Testis (tissue), 5 donors: ENCODE measurements at places on chromosomes 1 and 21. TPM values are rescaled to one million over a fixed set of nuclear protein-coding genes. Genes with fewer than 3 reads are reported as not detected.

DNA sequence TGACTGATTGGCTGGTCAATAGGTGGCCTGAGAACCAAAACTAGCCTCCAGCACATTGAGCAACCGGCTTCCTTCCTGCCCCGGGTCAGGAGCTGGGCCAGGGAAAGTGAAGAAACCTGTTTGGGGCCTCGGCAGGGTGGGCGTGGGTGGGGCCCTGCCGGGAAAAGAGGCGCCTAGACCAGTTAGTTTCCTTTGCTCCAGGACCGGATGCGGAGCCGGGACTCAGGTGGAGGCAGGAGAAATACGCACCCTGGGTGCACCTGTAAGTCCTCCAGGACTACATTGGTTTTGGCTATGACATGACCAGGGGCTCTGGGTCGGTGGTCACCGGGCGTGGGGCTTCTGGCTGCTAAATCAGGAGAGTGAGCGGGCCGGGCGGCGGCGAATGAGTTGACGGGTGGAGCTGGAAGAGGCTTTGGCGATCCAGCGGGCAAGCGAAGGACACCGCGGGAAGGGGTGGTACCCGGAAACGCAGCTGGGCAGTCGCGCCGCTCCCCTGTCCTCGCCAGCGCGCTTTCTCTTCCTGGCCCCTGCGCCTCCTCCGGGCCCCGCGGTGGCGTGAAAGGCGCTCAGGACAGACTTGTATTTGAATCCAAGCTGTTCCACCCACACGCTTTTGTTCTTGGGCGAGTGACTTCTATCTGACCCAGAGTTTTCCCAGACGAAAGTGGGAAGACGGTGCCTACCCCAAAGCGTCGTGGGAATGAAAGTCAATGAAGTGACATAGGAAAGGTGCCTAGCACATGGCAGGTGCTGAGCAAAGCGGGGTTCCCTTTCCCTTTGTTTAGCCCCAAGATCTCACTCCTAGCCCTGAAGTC lies 30.6 kb upstream of the JUN start:
- peak; percentile 27 for DNase-seq
- H3K27ac ChIP-seq = peak overlapping the region; percentile 40
- no peaks in the 10 kb centered on the region for H3K36me3 ChIP-seq

LCE2A gene
- not detected for total RNA-seq

PMVK gene
- total RNA-seq = 21.1 TPM

DNA sequence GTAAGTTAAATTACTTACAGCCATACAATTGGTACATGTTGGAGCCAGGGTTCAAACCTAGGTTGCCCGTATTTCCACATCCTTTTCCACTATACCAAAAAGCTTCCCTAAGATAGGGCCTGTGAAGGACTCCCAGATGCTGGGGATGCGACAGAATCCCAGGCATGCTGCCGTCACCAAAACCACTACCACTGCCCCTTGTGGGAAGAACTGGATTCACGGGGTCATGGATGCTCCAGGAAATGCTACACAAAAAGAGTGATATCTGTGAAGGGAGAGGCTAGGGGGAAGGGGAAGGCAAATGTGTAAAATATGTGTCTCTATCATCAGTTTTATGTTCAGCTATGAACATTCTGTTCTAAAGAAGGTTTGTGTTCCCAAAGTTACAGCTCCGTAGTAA lies 133.9 kb upstream of the IVNS1ABP start:
- no peaks in the 10 kb centered on the region for H3K27me3 ChIP-seq
- no peak overlapping the region for H3K4me3 ChIP-seq
- no peak for DNase-seq
- no peak overlapping the region for H3K27ac ChIP-seq
- H3K4me1 ChIP-seq = no peaks in the 10 kb centered on the region

SAMSN1 gene
- 0.71 TPM for total RNA-seq

- no peaks in the 10 kb centered on the region for H3K27me3 ChIP-seq
- H3K36me3 ChIP-seq = no peaks in the 10 kb centered on the region
- H3K27ac ChIP-seq = no peak overlapping the region
- no peaks in the 10 kb centered on the region for H3K4me1 ChIP-seq
Observed at GRCh38 chr21:34553151-34553952, 41.3 kb upstream of the KCNE1 start.

- no peak overlapping the region for H3K27ac ChIP-seq
- no peak overlapping the region for H3K4me3 ChIP-seq
- H3K36me3 ChIP-seq = no peaks in the 10 kb centered on the region
- DNase-seq = no peak
Observed at GRCh38 chr1:221801773-221802516, 60.1 kb upstream of the DUSP10 start.

TIAM1 gene
- total RNA-seq = 51.6 TPM

TTC39A gene
- 121 TPM for total RNA-seq

- no peak overlapping the region for H3K4me3 ChIP-seq
- H3K27ac ChIP-seq = no peak overlapping the region
- H3K36me3 ChIP-seq = no peaks in the 10 kb centered on the region
- H3K4me1 ChIP-seq = no peaks in the 10 kb centered on the region
- DNase-seq = no peak
Observed at GRCh38 chr1:1142844-1143243, 27.0 kb upstream of the C1orf159 start.

DNA sequence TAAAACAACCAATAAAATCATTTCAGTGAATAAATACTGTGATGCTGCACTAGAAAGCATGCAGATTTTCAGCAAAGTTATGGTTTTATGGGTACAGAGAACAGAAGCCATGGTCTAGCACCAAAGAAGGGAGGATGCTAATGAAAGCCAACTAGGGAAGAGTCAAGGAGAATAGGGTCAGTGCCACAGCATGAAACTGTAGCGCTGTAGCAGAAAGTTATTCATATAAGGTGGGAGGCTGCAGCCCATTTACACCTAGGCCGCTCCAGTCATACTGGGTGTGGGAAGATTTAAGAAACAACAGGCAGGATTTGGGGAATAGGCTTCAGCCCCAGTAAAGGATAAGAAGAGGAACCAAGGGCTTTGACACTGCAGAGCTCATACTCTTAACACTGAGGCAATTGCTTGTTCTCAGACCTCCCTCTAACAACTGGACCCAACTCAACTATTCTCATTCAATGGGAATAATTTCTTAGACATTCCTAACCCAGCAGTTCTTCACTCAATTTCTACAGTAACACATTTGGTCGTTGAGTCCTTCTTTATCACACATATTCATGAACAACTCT lies 4.4 kb downstream of the IFI16 start:
- no peak overlapping the region for H3K4me3 ChIP-seq
- no peaks in the 10 kb centered on the region for H3K27me3 ChIP-seq
- no peaks in the 10 kb centered on the region for H3K36me3 ChIP-seq

DNA sequence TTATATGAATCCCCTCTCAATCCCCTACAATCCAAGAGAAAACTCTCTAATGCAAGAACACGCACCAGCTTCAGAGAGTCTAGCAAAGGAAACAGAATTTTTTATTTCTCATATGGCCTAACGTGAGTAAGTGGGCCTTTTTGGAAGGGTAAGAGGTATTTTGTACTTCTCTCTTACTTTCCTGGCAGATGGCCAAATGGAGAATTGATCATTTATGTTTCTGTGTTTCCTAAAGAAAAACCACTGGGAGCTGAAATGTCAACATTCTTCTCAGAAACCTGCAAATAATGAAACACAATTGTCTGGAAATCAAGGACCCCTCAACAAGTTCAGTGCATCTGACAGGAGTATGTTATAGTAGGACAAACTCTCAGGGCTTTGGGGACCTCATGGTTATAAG lies 176.4 kb upstream of the C8B start:
- no peak for DNase-seq
- H3K4me3 ChIP-seq = no peak overlapping the region
- no peaks in the 10 kb centered on the region for H3K4me1 ChIP-seq
- no peaks in the 10 kb centered on the region for H3K27me3 ChIP-seq
- H3K36me3 ChIP-seq = no peaks in the 10 kb centered on the region
- H3K27ac ChIP-seq = no peak overlapping the region

DNA sequence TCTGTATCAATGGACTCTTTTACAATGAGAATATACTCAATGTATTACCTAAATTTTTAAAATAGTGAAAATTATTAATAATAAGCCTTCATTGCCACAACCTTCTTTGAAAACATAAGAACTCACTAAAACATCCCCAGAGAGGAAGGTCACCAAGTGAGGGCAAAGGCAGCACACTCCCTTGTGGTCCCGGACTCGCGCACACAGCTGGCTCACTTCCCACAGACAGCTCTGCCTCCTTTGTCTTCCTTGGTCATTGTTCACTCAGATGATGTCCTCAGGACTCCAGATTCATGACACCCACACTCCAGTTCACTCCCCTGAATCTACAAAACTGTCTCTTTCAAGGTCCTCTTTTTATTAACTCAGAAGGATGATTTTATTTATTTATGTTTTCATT lies 19.2 kb upstream of the UBR4 start:
- no peak overlapping the region for H3K4me3 ChIP-seq
- no peaks in the 10 kb centered on the region for H3K27me3 ChIP-seq
- peaks cover 21% of the 10 kb centered on the region for H3K4me1 ChIP-seq
- H3K36me3 ChIP-seq = no peaks in the 10 kb centered on the region

TCP10L gene
- total RNA-seq = 107 TPM

OLIG2 gene
- not detected for total RNA-seq

LAMC1 gene
- total RNA-seq = 112 TPM

PIGM gene
- 6.5 TPM for total RNA-seq

- no peak for DNase-seq
- no peaks in the 10 kb centered on the region for H3K4me1 ChIP-seq
- no peaks in the 10 kb centered on the region for H3K27me3 ChIP-seq
- H3K27ac ChIP-seq = no peak overlapping the region
- no peaks in the 10 kb centered on the region for H3K36me3 ChIP-seq
Observed at GRCh38 chr21:38380481-38381137, 117.7 kb downstream of the ERG start.

ZFP69 gene
- total RNA-seq = 6.7 TPM

CD1D gene
- total RNA-seq = 2.5 TPM

DNA sequence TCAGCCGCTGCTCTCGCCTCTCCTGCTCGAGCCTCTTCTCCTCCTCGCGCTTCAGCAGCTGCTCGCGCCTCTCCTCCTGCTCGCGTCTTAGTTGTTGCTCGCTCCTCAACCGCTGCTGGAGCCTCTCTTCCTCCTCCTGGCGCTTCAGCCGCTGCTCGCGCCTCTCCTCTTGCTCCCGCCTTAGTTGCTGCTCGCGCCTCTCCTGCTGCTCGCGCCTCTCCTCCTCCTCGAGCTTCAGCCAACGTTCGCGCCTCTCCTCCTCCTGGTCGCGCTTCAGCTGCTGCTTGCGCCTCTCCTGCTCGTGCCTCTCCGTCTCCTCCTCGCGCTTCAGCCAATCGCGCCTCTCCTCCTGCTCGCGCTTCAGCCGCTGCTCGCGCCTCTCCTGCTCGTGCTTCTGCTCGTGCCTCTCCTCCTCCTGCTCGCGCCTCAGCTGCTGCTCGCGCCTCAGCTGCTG lies 3.7 kb downstream of the TCHH start:
- H3K36me3 ChIP-seq = no peaks in the 10 kb centered on the region
- H3K4me1 ChIP-seq = peaks cover 11% of the 10 kb centered on the region
- peak; percentile 52 for DNase-seq
- peak overlapping the region; percentile 53 for H3K4me3 ChIP-seq

- H3K4me3 ChIP-seq = no peak overlapping the region
- no peaks in the 10 kb centered on the region for H3K36me3 ChIP-seq
- H3K27ac ChIP-seq = no peak overlapping the region
- DNase-seq = no peak
- peaks cover 7% of the 10 kb centered on the region for H3K4me1 ChIP-seq
- no peaks in the 10 kb centered on the region for H3K27me3 ChIP-seq
Observed at GRCh38 chr1:17828991-17829390, 73.9 kb downstream of the ACTL8 start.

DNA sequence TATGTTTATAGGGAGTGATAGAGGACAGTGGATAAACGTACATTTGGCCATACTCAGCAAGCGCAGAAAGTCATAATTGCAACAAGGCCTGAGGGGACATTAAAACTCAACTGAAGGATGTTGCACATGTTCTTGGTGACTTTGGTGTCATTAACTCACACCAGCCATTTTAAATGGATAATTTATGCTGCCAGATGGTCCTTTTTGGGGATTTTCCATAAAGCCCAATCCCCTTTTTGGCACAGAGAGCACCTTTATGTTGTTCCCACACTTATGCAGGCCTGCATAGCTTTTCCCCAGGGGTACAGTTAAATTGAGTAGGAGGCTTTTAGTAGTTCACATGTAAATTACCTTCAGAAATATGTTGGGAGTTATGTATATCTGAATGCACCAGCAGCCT lies 279.6 kb downstream of the NFIA start:
- H3K4me3 ChIP-seq = no peak overlapping the region
- H3K27me3 ChIP-seq = no peaks in the 10 kb centered on the region
- no peaks in the 10 kb centered on the region for H3K36me3 ChIP-seq
- no peak overlapping the region for H3K27ac ChIP-seq
- H3K4me1 ChIP-seq = peaks cover 4% of the 10 kb centered on the region
- no peak for DNase-seq

TMEM81 gene
- total RNA-seq = 5.7 TPM

- H3K4me3 ChIP-seq = no peak overlapping the region
- no peak for DNase-seq
- no peaks in the 10 kb centered on the region for H3K36me3 ChIP-seq
Observed at GRCh38 chr1:151841141-151841540, 1.5 kb upstream of the C2CD4D start.

DNA sequence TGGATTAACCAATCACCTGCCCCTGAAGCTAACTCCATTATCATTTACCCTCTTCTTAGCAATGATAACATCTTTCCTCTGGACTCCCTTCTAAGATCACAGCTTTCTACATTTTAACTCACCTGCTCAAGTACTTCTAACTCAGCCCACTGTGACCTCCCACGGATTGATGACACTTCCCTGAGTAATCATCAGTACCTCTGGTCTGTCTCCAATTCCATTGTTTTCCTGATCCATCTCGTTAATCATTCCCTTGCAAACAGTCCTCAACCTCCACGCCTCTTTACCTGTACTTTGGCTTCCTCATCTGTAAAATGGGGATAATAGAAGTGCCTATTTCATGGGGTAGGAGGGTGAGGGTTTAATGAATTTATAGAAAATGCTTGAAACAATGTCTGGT lies 195.3 kb upstream of the APP start:
- DNase-seq = no peak
- H3K36me3 ChIP-seq = no peaks in the 10 kb centered on the region
- H3K4me1 ChIP-seq = no peaks in the 10 kb centered on the region
- H3K27me3 ChIP-seq = no peaks in the 10 kb centered on the region
- no peak overlapping the region for H3K4me3 ChIP-seq

DNA sequence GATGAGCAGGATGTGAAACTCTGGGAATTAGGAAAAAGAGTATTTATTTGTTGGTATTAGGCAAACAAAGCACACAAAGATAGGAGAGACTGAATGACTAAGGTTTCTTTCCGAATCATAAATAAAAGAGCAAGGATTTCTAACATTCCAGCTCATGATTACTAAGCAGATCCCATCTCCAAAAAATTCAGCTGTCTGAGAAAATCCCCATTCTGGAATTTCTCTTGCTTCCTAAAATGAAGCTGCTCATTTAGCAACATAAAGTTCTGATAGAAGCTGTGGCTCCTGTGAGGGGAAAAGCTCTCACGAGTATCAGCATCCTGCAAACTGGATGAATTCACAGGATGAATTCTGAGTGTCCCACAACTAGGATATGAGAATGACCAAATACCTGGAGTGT lies 6.7 kb upstream of the SH2D5 start:
- H3K4me1 ChIP-seq = no peaks in the 10 kb centered on the region
- no peak for DNase-seq
- H3K27me3 ChIP-seq = no peaks in the 10 kb centered on the region
- no peak overlapping the region for H3K4me3 ChIP-seq
- no peak overlapping the region for H3K27ac ChIP-seq

GRCh38 chr1:97903626-97904025 lies 17.2 kb downstream of the DPYD start:
- no peak for DNase-seq
- H3K4me1 ChIP-seq = no peaks in the 10 kb centered on the region
- no peak overlapping the region for H3K4me3 ChIP-seq
- no peaks in the 10 kb centered on the region for H3K36me3 ChIP-seq
